Gastroesophageal sphincter (tissue), 4 donors: ENCODE measurements at places on chromosomes 2 and 18.

DNA sequence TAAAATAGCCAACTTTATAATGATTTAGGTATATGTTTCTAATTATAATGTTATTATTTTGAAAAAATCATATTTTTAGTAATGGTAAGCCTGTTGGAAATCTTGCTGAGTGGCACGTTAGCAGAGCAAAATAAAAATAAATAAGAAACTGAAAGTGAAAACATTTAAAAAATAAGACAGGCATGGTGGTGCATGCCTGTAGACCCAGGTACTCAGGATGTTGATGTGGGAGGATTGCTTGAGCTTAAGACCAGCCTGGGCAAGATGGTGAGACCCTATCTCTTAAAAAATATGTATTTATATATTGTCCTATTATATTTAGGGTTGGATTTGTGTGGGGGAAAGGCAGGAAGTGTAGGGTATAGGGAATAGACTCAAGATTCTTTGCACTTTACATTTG is 15.8 kb upstream of the ANKRD12 start:
- no peak for ATAC-seq

DNA sequence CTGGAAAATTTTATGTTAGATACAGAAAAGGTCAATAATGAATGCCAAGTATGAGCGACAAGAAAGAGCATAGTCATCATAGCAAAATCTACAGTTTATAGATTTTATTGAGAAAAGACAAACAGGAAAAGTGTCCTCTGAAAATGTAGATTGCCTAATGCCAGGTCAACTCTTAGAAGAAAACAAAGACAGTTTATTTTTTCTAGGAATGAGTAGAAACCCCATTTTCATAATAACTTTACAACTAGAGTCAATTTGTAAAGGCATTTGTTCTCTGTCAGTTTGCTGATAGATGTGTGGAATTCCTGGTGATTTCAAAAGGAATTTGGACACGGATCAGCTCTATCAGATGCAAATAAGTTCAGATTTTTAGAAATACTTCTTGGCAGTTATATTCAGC is 16.6 kb downstream of the CDH7 start:
- no peak for ATAC-seq

- ATAC-seq = no peak
These were observed 98.9 kb upstream of the GLS start for GRCh38 chr2:190781604-190782198.

DNA sequence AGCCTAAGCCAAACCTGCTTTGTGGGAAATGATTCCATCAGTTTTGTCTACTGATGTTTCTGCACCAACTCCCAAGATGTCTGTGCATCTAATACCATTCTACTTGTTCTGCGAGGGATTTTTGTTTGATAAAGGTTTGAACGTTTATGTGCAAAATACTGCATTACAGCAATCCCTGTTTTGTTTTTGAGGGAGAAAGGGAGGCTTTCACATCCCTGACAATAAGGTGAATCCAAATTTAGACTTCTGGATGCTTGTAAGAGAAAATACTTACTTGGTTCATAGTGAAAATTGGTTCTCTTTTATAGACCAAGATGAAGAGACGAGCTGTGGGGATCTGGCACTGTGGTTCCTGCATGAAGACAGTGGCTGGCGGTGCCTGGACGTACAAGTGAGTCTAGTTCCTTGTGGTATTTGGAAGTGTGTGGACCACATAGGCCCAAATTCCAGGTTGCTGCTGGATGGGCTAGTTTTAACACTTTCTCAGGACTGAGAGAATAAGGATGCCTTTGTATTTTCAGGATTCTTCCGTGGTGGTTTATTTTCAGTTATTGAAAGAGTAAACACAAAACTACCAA is 1.1 kb downstream of the RPL37A start:
- no peak for ATAC-seq

DNA sequence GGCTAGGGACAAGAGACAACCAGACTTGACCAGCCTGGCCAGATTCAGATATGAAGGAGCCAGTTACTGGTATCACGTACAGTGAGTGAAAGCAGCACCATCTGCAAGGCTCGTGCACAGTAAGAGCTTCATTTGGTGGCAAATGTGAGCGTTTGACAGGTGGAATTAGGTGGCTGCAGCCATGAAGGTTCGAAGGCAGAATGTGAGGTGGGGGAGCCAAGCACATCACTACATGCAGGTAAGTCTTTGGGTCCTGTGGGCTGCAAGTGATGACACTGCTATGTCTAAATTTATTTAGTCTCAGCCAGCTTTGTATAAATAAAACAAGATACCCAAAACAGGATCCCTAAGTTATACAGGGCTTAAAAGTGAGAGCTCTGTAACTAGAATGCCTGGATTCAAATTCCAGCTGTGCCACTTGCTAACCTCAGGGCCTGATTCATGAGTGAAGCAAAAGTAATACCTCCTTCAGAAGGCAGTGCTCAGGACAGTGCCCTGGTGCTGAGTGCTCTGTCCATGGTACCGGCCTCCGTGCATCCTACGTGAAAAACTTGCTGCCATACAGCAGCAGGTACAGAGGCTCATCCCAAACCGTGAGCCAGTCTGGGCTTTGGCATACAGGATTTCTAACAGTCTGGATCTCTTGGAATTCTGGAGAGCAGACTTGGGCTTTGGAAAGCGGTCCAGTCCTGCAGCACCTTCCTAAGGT is 18.6 kb downstream of the DDX18 start:
- ATAC-seq = no peak

- no peak for ATAC-seq
These were observed 305.1 kb upstream of the GULP1 start for GRCh38 chr2:187986390-187987105.

DNA sequence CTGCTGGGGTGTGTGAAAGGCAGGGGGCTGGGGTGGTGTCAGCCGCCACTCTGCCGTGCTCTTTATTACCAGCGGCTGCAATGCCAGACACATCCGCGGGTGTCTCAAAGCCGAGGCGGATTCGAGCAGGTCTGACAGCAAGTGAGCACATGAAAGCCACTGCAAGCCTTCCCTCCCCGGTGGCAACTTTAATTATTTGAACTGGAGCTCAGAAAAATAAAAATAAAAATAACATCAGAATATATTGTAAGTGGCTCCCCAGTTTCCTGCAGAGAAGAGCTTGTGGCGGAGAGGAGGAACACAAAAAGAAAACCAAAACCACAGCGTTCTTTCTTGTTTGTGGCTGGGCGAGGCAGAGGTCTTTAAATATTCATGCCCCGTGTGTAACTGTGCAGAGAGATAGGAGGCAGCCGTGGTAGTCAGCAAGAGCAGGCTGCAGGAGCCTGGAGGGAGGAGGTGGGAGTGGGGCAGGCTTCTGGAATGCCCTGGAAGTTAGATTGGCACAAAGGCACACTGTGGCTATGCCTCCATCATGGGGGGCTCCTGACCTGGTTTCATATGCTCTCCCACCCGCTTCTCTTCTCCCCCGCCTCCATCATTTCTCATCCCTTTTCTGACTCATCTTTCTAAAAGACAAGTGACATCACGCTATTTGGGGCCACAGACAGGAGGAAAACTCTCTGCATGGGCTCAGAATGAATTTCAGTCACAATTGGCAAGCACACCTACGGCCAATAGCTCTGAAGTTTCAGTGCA is 199.8 kb downstream of the CLIP4 start:
- no peak for ATAC-seq
